Uterine smooth muscle cell (primary cell): ENCODE measurements at places on chromosomes 2 and 18. TPM values are rescaled to one million over a fixed set of nuclear protein-coding genes. Genes with fewer than 3 reads are reported as not detected.

The DSG2 gene
- 22.2 and 30.1 TPM in 2 replicates for total RNA-seq

The GPR35 gene
- total RNA-seq, result 0.55 and 0.87 TPM in 2 replicates

The EMX1 gene
- total RNA-seq, result not detected in 2 replicates

The TDRD15 gene
- not detected in 2 replicates for total RNA-seq

The ANKRD30B gene
- 0.12 and 0.55 TPM in 2 replicates for total RNA-seq

The IL1RL2 gene
- 1.4 and 1.7 TPM in 2 replicates for total RNA-seq

The GPAT2 gene
- 8.1 and 13.7 TPM in 2 replicates for total RNA-seq

The MYO5B gene
- total RNA-seq, result under 0.01 and 0.11 TPM in 2 replicates

The RIF1 gene
- total RNA-seq, result 52.6 and 63.5 TPM in 2 replicates

The CENPA gene
- total RNA-seq, result 7.7 and 32.9 TPM in 2 replicates

The KCNS3 gene
- total RNA-seq, result 9.6 and 10.9 TPM in 2 replicates

The CRYGD gene
- not detected in 2 replicates for total RNA-seq

The DYSF gene
- 0.66 and 1.00 TPM in 2 replicates for total RNA-seq

The DSG4 gene
- not detected in 2 replicates for total RNA-seq

The GALNT3 gene
- 0.87 and 0.89 TPM in 2 replicates for total RNA-seq

The TUBA4B gene
- total RNA-seq, result 0.11 TPM in 1 of 2 replicates, not detected in the other

The AOX1 gene
- 56.2 and 86.3 TPM in 2 replicates for total RNA-seq

The GALNT5 gene
- 1.8 and 7.2 TPM in 2 replicates for total RNA-seq

The CNDP1 gene
- total RNA-seq, result 0.12 TPM in 1 of 2 replicates, not detected in the other

The ASB18 gene
- not detected in 2 replicates for total RNA-seq

The TWIST2 gene
- 86.7 and 102 TPM in 2 replicates for total RNA-seq

The SOCS6 gene
- total RNA-seq, result 51.1 and 57.6 TPM in 2 replicates

The SPP2 gene
- not detected in 2 replicates for total RNA-seq

The HSBP1L1 gene
- 7.6 and 7.9 TPM in 2 replicates for total RNA-seq

The MROH2A gene
- total RNA-seq, result not detected in 2 replicates

The UPP2 gene
- not detected in 2 replicates for total RNA-seq

The FNDC4 gene
- total RNA-seq, result 15.6 and 16.6 TPM in 2 replicates

The CXCR1 gene
- not detected in 2 replicates for total RNA-seq

The SKOR2 gene
- not detected in 2 replicates for total RNA-seq
